ENCODE measurements at places on chromosomes 7 and 10. TPM values are rescaled to one million over a fixed set of nuclear protein-coding genes. Genes with fewer than 3 reads are reported as not detected.

The GSTO1 gene
- total RNA-seq: 116 TPM

The OGDHL gene
- not detected for total RNA-seq

The PTPN12 gene
- 155 TPM for total RNA-seq

The PSMA2 gene
- total RNA-seq: 55.3 TPM

The C1GALT1 gene
- total RNA-seq: 17.6 TPM

DNA sequence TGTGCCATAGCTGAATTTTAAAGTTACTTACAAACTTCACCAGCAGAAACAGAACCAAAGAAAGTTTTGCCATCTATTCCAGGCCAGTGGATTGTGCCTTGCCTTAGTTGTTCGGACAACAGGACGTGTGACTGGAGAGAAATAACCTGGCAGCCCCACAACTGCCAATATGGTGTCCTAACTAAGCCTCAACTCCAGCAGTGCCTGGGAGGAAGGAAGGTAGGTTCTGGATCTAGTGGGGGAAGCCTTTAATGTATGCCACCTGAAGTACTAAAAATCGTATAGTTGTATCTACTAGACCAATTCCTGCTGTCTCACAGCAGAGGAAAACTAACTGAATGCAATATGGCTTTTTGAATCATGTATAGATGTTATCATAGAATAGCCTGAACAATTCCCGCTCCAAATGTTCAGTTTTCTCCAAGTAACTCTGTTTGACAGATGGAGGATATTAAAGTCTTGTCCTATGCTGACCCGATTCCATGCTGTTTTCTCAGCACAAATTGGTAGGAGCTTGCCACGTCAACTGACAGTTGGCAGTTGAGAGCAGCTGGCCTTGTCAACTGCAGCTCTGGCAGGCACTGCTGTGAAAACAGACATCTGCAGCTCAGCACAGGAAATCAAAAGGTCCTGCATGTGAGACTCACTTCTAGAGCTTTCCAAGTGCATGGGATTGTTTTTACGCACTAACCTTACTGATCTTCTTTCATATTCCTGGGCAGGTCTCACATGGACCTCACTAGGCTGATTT, 84.5 kb upstream of the WNT16 start:
- no peak for DNase-seq

DNA sequence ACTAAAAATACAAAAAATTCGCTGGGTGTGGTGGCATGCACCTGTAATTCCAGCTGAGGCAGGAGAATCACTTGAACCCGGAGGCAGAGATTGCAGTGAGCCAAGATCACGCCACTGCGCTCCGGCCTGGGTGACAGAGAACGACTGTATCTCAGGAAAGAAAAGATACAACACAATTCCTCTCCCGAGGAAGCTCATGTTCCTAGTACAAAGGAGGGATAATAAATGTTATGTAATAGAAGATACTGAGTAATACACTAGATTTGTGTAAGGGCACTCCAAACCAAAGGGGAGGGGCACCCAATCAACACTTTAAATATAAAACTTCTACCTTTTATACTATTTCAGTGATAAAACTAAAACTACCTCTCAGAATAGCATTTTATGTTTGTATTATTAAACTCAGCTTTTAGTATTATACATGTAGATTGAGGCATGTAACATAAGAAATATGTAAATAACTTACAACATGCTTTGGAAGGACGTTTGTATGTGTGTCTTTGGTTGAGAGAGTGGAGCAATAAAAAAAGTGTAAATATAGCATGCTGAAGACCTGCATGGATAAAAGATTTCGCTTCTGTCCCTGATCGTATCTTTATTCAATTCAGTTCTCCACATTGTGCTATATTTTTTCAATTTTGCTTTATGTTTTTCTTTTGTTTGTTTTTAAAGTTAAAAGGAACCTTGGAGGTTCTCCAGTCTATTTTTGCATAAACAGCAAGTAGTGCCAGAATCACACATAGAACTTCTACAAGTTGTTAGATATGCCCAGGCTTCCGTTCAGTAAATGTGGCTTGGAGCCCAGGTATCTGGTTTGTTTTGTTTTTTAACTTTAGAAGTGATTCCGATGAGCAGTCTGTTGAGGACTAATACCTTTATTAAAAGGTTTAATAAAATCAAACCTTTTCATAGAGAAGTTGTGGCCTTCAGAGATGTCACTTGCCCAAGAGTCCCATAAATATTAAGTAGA, 71.9 kb downstream of the WAC start:
- no peak for DNase-seq

GRCh38 chr7:108094933-108095710, 35.0 kb downstream of the LAMB4 start:
- DNase-seq: peak; percentile 55

DNA sequence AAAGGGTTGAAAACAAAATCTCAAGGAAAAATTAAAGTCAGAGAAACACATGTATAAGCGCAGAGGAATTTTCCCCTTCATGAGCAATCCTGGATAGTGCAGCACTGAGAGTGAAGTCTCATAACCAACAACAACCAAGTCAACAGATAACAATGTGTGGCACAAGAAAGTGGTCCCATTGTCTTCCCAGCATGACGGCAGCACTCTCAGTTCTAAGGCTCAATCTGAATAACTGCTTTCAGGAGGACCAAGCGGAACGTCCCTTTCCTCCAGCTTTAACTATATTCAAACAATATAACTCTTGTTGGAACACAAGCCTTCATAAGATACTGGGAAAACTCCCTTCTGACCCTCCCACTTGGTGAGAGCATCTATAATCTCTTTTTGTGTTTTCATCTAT, 137.9 kb downstream of the RAPGEF5 start:
- no peak for DNase-seq

- DNase-seq: no peak
Measured at GRCh38 chr10:12833451-12833850, 168.1 kb downstream of the CCDC3 start.

- no peak for DNase-seq
Measured at GRCh38 chr10:32142646-32143045, 86.4 kb upstream of the KIF5B start.

GRCh38 chr7:17131060-17131345, 167.4 kb upstream of the AHR start:
- DNase-seq: no peak

- no peak for DNase-seq
Measured at GRCh38 chr10:84193846-84194423, 402 bp upstream of the CDHR1 start.

DNA sequence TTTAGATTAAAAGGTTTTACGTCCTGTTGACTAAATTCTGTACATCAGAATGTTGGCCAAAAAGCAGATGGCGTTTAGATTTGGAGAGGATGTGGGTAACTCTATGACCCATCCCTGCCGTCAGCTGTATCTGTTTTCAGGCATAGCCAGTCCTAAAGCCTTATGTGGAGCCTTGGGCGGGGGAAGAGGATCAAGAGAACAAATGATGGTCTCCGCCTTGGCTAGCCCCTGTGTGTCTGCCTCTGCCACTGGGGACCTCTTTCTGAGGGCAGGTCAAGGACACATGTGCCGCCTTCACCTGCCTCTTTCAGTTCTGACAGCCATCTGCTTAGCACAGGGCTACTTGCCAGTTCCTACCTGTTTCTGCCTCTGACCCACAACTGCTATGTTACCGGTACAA, 24.1 kb downstream of the PDSS1 start:
- no peak for DNase-seq

DNA sequence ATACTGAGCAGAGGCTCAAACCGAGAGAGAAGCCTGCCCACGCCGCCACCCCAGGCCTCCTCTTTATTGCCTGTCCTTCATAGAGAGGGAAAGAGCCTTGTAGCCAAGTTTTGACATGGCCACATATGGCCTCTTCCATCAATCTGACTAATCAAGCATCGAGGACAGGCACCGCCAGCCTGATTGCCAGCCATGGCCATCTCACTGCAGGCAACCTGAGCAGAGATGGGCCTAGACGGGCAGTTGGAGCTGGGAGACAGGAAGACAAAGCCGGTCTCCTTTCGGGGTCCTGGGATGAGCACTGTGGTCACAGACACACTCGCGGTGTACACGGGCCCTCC, 67.2 kb downstream of the EBF3 start:
- no peak for DNase-seq

- no peak for DNase-seq
Measured at GRCh38 chr10:73166972-73167371, 836 bp downstream of the ECD start.

DNA sequence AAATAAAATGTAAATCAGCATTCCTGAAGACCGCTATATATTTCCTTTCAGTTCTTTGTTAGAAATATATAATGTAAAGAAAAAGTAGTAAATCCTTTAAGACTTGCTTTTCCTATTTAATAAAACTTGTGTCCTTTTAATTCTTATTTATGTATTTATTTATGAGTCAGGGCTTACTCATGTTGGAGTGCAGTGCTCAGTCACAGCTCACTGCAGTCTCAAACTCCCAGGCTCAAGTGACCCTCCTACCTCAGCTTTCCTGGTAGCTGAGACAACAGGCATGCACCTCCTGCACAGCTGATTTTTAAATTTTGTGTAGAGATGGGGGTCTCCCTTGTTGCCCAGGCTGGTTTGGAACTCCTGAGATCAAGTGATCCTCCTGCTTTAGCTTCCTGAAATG, 724.5 kb downstream of the ANKRD7 start:
- no peak for DNase-seq

- DNase-seq: no peak
Measured at GRCh38 chr10:101767600-101767945, 8.3 kb downstream of the FGF8 start.

- DNase-seq: no peak
Measured at GRCh38 chr7:49403844-49404243, 369.6 kb upstream of the VWC2 start.

GRCh38 chr7:45239486-45239885, 81.9 kb downstream of the RAMP3 start:
- no peak for DNase-seq

All from omental fat pad (tissue), 4 donors.